ENCODE measurements at places on chromosomes 12 and 14.

GRCh38 chr12:91129662-91130362 is 18.5 kb upstream of the LUM start:
- no peak for ATAC-seq

DNA sequence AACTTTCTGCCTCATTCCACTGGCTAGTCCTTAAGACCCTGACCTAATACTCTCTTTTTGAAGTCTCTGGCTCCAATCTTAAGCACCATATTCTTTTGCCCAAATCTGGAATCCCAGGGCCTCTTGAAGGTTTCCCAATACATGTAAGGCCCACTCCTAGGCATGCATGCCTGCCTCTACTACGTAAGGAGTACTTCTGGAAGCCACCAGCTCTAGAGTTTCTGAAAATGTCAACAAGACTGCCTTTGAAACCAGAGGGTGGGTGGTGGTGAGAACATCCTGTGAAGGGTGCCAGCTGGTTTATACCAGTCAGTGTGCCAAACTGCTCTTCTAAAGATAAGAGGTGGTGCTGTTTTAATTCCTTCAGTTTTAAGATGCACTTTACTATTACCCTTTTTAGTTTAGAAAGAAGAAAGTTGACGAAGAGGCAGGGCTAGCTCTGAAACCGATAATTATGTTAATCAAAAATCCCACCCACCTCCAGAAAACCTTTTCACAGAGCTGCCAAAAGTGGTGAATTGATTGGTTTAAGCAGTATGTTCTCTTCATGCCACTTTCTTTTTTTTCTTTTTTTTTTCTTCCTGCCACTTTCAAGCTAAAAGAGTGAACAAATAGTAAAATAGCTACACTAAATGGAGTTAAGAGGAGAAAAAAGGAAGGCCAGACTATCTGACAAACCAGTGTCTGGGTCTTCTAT is 8.7 kb upstream of the WDR89 start:
- peak; percentile 23 for ATAC-seq

DNA sequence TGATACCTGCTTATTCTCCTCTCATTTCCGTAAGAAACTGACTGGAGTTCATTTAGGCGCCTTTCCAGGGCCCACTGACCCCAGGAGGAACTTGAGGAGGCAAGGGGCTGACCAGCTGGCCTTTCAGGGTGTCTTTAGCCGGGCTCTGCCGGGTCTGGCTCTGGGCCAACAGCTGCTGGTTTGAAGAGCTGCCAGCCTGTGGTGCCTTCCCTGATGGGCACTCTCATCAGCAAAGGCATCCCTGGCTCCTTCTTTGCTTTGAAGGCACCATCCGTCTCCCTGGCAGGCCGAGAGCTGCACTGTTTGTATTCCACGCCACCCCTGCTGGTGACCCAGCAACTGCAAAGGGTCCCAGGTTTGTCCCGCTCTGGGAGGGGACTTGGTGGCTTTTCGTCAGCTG is 42.0 kb downstream of the IQSEC3 start:
- ATAC-seq, result no peak

DNA sequence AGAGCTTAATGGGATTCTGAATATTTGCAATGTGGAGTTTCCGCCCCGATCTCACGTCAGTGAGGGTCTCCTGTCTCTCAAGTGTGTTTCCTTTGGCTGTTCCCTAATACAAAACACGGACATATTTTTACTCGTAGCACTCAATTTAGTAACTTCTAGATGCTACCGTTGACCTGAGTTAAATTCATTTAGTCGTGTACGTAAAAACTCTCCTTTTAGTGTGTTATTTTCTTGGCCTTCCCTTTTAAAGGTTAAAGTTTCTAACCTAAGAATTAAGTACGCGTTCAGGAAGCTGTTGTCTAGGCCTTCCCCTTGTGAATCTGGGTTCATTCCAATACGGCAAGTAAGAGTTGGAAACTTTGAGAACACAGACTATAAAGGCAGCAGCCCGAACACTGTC is 64.4 kb downstream of the DDX51 start:
- no peak for ATAC-seq

GRCh38 chr12:67034110-67034879 is 234.9 kb upstream of the CAND1 start:
- ATAC-seq, result peak; percentile 90

DNA sequence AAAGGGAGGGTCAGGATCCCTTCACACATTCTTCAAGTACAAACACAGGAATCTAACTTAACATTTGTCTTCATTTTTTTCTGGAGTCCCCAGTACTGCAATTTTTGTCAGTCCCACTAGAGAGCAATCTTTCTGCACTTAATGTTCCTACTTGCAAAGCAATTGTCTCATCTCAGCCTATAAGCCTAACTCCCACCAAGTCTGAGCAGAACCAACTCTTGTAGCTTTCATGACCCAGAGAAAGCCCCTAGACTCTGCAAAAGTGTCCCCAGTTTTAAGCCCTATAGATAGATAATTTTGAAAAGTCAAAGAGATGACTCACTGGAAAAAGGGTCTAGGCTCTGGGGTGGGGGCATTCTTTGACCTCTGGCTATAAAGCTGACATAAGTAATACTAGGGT is 1.8 kb upstream of the ZBTB39 start:
- peak; percentile 36 for ATAC-seq

DNA sequence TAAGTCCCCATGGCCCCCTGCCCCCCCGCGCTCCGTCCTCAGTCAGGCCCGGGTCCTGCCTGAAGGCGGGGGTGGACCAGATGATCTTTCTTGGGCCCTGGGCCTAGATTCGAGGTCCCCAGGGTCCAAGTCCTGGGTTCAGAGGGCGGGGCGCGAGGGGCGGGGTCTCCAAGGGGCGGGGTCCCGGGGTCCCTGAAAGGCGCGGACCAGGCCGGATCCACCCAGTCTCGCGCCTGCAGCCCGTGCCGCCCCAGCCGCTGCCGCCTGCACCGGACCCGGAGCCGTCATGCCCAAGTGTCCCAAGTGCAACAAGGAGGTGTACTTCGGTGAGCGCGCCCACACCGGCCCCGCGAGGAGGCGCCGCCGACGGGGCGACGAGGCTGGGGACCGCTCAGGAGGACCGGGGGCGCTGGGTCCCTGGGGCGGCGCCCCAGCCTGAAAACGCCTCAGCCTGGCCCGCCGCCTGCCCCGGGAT is 325 bp downstream of the CRIP1 start:
- ATAC-seq, result no peak

- no peak for ATAC-seq
These were observed 202.4 kb downstream of the ITPR2 start for GRCh38 chr12:26630546-26631027.

- ATAC-seq, result no peak
These were observed 57.8 kb downstream of the LIN52 start for GRCh38 chr14:74142523-74142922.

- no peak for ATAC-seq
These were observed 856.6 kb upstream of the MGAT4C start for GRCh38 chr12:87112571-87113345.

DNA sequence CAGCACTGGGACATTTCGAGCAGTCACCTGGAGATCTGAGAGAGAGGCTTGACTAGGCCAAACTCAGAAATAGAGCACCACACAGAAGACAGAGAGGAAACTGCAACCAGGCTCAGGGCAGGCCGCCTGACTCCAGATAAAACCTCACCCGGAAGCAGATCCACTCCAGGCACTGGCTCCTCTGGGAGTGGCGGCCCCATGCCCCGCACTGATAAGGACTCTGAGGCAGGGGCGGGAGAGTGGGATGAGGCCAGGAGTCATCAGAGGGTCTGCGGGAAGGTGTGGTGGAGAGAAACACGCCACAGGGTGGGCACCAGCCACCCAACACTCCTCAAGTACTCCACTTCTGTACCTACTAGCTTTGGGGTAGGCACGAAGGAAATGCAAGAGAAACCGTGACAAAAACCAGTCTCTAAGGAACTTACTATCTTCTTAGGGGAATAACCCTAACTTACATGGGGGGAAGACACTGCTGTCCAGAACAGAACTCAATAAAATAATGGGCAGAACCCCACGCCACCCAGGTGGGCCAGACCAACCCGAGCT is 71.3 kb downstream of the CHGA start:
- ATAC-seq, result no peak

DNA sequence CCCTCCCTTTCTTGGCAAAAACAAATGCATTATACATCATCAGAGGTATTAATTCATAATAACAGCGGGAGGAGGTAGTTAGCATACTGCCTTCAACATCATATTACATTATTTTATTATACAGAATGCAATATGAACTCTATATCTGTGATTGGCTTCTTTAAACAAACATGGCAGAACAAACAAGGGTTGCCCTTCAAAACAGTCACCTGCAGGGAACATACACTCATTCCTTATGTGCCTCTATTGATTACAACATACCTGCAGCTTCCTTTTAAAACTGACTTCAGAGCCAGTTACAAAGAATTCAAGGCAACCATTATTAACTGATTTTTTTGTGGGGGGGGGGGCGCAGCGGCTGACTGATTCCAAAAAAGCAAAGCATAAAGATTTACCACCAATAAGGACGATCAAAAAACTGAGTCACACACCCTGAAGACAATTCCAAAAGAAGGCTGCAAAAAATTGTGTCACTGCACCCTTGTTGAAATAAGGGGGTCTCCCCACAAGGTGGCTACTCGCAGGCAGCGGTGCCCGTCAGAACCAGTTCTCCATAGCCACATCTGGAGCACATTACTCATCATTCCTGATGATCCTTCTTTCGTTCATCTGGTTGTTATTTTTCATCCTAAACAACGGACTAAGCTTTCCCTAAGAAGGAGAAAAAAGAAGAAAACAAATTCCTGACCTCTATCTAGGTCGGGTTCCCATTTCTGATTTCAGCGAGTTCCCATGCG is 51.8 kb downstream of the SMUG1 start:
- ATAC-seq, result no peak

- peak; percentile 2 for ATAC-seq
These were observed 8.7 kb upstream of the PPP1R13B start for GRCh38 chr14:103856105-103856504.

DNA sequence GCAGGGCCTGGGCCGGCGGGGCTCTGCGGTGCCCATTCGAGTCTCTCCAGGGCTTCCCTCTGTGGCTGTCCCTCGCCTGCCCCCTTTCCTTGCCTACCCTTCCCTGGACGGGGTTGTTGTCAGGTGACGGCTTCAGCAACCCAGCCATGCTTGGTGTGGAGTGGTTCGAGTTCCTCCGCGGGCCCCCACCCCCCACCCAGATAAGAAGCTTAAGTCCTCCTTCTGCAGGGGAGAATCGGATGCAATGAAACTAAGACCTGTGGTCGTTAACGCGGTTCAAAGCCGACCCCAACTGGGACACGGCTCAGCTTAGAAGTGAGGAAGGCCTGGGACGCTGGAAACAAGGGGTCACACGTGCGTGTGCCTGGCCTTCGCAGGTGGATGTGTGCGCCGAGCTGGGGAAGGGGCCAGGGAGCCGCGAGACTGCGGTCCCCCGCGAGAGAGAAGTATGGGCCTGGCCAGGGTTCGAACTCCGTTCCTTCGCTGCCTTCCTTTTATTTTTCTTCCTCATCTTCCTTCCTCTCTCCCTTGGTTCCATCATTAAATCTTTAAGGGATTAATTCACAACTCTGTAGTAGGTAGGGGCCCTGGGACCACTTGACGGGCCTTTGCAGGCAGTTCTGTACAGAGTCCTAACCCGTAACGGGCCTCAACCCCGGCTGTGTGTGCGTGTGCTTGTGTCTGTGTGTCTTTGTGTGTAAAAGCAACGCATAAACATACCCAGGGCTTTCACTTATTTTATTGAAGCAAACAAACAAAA is 3.5 kb downstream of the TTC6 start:
- no peak for ATAC-seq

- ATAC-seq, result no peak
These were observed 47.3 kb downstream of the KDM2B start for GRCh38 chr12:121533394-121534090.

GRCh38 chr12:1920971-1921370 is 2.5 kb upstream of the CACNA2D4 start:
- no peak for ATAC-seq

GRCh38 chr12:120618954-120619615 is 21.3 kb upstream of the CABP1 start:
- ATAC-seq, result no peak

DNA sequence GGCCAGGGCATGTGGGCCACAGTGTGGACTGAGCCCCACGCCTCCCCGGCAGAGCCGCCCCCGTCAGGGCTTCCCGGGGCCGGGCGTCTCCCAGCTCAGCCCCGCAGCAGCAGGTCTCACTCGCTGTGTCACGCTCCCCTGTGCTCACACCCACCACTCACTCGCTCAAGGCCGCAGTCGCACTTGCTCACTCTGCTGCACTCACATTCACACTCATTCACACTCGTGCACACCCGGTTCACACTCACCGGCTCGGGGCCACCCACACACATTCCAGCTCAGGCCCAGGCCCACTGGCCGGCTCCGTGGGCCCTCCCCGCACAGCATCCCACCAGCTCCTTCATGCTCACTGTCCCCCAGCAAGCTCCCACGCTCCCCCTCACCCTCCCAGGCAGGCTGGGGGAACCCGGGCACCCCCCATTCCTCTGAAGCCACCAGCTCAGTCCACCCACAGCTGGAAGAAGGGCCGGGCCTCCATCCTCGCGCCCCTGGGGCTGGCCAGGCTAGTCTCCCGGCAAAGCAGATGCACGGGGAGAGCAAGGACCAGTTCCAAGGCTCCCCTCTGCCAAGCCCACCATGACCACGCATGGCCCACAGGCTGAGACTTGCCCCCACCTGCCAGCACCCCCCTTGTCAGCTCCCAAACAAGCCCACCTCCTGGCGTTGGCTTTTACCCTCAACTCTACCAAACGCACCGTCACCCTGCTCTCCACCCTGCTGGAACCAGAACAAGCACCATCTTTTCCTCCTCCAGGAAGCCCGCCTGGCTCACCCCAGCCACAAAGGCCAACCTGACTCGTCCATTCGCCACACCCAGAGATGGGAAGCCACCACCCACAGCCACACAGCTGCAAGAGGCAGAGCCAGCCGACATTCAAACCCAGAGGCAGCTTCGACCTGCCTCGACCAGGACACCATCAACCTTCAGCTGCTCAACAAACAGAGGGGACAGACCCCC is 28.0 kb downstream of the NCOR2 start:
- ATAC-seq, result no peak

- ATAC-seq, result no peak
These were observed 52.0 kb downstream of the ETV6 start for GRCh38 chr12:11701433-11701832.

DNA sequence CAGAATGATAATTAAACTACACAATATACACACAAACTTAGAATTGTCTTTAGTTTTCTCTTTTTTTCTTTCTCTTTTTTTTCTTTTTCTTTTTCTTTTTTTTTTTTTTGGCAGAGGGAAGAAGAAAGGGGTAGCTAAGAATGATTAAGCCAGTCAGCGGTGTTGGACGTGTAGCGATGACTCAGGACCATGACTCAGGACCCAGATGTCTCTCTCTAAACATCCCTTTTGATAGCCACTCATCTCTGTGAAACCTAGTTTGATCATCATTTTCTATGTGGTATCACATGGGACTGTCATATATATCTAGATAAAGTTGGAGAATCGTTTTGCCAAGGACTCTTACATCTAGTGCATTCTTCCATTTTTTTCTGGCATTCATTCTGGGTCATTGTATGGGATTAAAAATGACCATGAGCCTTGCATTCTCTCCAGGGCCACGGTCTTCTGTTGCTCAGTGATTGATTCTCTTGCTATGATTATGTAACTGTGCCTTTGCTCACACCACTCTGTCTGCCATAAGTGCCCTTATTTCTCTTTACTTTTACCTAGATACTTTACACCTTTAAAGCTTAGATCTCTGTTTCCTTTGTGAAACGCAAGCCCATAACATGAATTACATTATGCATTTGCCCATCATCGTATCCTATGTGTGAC is 26.6 kb upstream of the NRXN3 start:
- ATAC-seq, result no peak

GRCh38 chr14:98826618-98827017 is 445.4 kb downstream of the BCL11B start:
- no peak for ATAC-seq

All from esophagus mucosa (tissue), 1 donor.